ENCODE measurements at places on chromosomes 4 and X.
A peak's percentile ranks its signal among the peaks of the same experiment; 100 is the strongest.

GRCh38 chr4:119697887-119698393, 69.3 kb upstream of the PDE5A start:
- no peak for DNase-seq

DNA sequence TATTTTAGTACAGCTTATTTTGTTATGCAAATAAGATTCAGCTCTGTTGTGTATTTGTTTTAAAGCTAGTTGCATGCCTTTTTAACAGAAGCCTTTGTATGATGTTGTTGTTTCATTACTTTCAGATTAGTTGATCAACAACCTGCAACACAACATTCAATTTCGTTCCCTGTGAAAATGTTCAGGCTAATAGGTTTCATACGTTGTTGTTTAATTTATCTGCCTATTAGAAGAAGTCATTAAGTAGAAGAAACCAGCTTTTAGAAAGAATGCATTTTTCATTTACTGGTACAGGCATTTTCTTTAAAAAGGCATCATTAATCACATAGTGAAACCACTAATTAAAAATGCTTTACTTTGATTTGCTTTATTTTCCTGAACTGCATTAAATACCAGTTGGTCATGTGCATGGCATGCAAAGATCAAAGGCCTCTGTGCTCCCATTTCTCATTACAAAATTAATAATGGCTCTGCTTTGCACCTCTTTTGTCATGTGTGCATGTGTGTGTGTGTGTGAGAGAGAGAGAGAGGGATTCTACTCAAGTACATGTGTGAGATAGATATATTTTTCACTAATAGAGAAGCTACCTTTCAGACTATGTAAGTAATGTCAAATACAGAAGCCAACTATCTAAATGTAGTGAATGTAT, 29.2 kb upstream of the CTSO start:
- DNase-seq: no peak

DNA sequence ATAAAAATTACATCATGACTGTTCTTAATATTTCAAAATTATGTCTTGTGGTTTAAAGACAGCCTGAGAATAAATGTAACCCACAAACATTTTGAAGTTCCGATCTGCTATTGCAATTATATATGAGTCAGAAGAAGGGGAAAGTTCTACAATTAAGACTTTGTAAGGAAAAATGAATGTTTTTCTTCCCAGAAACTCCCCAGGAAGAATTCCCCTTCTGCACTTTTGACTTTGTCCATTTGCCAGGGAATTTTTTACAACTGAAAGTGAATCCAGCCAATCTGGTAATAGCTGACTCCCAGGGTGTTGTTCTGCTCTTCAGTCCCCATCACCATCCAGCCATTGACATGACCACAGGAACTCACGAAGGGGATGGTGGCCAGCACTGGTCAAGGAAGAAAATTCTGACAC, 61.6 kb upstream of the NOCT start:
- peak; percentile 67 for DNase-seq

GRCh38 chr4:69823481-69824186, 36.3 kb downstream of the SULT1E1 start:
- peak; percentile 22 for DNase-seq

GRCh38 chrX:120406638-120407037, 44.7 kb downstream of the ATP1B4 start:
- DNase-seq: no peak
